Epithelial cell of proximal tubule (primary cell): ENCODE measurements at places on chromosomes 11 and 22.

GRCh38 chr11:71246559-71246958 lies 5.8 kb downstream of the SHANK2 start:
- no peak for DNase-seq

DNA sequence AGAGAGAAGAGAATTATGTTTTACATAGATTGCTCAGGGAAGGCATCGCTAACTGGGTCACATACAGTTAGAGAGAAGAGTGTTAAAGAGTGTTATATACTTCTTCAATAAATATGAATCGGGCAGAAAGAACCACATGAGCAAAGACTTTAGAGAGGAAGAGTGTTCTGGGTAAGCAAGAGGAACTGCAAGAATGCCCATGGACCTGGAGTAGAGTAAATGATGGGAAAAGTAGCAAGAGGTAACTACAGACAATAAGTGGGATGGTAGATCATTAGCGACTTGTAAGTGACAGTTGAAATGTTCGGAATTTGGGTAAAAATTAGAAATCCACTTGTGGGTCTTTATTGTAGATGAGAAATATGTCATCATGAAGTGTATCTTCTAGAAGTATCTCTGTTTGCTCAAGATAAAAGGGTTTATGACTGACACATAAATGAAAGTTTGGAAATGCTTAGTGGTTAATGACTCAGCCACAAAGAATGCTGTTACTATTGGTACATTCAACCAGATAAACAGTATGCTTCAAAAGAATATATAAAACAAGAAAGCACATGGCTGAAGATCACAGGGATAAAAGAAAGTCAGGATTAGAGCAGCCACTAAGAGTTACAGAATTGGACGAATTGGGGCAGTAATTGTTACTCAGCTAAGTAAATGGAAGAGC lies 229.3 kb downstream of the CASP12 start:
- peak; percentile 59 for DNase-seq

GRCh38 chr11:67468456-67468758 lies 644 bp downstream of the TMEM134 start:
- no peak for DNase-seq

- DNase-seq = no peak
Observed at GRCh38 chr11:128628325-128628673, 40.9 kb upstream of the ETS1 start.

DNA sequence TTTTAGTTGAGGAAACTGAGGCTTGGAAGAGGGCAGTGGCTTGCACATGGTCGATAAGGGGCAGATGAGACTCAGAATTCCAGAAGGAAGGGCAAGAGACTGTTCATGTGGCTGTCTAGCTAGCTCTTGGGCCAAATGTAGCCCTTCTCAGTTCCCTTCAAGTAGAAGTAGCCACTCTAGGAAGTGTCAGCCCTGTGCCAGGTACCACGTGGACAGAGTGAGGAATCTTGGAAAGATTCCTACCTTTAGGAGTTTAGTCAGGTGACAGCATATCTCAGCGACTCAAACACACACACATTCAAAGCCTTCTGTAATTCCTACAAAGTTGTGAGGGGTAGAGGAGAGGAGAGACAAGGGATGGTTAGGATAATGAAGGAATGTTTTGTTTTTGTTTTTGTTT lies 18.3 kb downstream of the PIK3IP1 start:
- DNase-seq = no peak

DNA sequence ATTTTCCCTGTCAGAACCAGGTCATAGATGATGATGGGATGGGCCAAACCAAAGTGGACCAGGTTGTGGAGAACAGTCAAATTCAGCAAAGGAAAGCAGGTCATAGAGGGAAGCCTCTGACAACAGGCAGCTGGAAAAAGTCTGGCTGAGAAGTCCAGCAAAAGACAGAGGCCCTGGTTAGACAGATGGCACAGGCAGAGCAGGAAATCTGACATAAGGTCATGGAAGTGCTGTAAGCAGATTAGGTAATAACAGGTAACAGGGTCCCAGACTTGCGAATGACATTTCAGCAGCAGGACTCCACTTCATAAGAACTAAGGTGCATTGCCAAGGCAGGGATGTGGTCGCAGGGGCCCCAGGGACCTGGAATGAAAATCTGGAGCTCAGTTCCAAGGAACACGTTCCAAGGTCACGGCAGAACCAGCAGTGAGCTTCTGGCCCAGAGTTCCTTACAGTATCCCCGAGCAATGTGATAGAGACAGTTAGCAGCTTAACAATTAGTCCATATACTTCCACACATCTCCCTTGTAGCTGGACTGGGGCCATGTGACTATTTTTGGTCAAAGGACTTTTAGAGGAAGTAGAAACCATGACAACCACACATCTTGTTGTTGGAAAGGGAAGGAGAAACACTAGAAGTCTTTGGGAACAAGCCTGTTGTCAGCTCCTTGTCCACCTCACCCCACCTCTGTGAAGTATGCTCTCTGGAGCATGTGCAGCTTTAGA lies 75.4 kb downstream of the ME3 start:
- DNase-seq = peak; percentile 41

DNA sequence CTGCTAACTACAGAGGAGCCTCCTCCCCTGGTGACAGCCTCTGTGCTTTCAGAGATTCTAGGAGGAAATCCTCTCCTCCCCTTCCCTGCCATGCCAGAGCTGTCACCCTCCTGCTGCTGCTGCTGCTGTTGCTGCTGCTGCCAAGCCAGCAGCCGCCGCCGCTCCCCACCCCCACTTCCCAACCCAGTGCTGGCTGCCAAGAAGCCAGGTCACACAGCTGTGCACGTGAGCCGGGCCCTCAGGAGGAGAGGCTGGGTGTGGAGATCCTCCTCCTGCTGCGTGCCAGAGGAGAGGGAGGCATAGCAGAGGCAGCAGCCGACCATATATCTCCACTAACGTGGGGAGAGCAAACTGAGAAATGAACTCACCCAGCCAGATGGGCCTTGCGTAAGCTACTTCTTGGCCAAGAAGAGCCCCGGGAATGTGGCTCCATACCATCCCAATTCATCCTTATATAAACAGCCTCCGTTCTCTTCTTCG lies 12.4 kb downstream of the CRY2 start:
- peak; percentile 52 for DNase-seq

DNA sequence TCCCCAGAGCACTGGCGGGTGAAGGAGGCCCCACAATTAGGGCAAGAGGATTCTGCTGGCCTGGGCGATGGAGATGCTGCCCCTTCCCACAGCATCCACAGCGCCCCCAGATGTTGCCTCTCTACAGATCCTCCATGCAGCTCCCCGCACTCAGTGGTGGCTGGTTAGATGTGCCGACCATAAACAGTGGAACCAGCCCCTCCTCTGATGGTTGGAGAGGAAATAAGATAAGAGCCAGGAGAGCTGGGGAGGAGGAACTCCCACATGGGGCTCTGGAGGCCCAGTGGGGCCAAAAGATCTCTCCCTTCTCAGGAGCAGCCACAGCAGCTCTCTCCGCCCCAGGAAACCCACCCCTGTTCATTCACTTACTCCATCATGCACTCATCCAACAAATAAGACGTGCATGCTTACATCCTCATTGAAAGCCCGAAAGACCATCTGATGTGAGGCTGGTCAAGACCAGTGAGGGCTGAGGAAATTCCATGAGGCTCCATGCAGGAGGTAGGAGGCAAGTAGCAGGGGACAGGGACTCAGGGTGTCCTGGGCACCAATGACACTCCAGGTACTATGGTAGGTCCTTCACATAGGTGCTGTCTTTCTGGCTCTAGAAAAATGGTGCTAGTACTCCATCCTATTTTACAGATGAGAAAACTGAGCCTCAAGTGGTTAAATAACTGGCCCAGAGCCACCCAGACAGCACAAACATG lies 1.5 kb downstream of the PTGDR2 start:
- DNase-seq = no peak

- DNase-seq = no peak
Observed at GRCh38 chr22:29336751-29337490, 21.4 kb upstream of the RASL10A start.

- DNase-seq = no peak
Observed at GRCh38 chr11:118892514-118892913, 8.8 kb downstream of the CXCR5 start.

- no peak for DNase-seq
Observed at GRCh38 chr11:13970986-13971385, 8.5 kb downstream of the SPON1 start.

GRCh38 chr11:27213232-27213660 lies 149.8 kb downstream of the CCDC34 start:
- DNase-seq = no peak

GRCh38 chr22:22164541-22165272 lies 79.9 kb upstream of the VPREB1 start:
- no peak for DNase-seq

DNA sequence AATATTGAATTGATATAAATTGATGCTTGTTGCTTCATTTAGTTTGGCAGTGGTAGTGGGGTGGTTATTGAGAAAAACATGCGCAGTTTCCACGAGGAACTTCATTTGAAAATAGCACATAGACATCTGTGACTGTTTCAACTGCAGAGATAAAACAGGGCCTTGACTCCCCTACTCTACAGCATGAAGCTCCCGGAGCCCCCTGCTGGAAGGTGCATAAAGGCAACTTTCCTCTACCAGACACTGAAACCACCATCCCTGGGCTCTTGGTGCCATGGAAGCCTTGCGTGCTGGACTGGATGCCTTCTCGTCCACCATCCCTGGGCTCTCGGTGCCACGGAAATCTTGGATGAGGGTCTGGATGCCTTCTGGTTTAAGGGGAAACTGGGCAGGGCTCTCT lies 195.9 kb downstream of the CSNK2A3 start:
- DNase-seq = no peak

GRCh38 chr22:19124377-19124776 lies 2.2 kb upstream of the DGCR2 start:
- no peak for DNase-seq

- no peak for DNase-seq
Observed at GRCh38 chr11:35145271-35145670, 6.3 kb downstream of the CD44 start.

- no peak for DNase-seq
Observed at GRCh38 chr11:60710482-60710881, 11.1 kb downstream of the MS4A8 start.

GRCh38 chr11:22577854-22578253 lies 47.8 kb downstream of the FANCF start:
- no peak for DNase-seq

- no peak for DNase-seq
Observed at GRCh38 chr11:47711225-47711624, 3.9 kb downstream of the AGBL2 start.

GRCh38 chr11:7927635-7928034 lies 3.4 kb downstream of the OR10A6 start:
- no peak for DNase-seq

- DNase-seq = no peak
Observed at GRCh38 chr11:66701432-66702240, 23.9 kb upstream of the RBM4B start.

DNA sequence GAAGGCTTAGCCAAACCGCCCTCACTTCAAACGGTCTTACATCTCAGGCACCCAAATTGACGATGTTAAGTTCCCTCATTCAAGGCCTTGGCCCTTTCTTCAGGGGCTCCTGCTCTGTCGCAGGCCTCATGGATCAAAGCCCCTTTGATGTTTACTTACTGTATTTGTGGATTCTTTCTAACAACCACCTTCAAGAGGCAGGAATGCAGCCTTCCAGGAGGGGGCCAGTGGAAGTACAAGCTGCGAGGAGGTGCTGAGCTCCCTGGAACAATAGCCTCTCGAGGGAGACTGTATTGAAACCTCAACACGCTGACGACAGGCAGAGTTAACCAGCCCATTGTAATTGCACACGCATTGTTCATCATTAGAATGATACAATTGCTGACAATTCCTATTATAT lies 209.1 kb downstream of the ST3GAL4 start:
- no peak for DNase-seq

- no peak for DNase-seq
Observed at GRCh38 chr11:131675121-131675888, 304.9 kb downstream of the NTM start.
